ENCODE measurements at places on chromosomes 7 and 10.

DNA sequence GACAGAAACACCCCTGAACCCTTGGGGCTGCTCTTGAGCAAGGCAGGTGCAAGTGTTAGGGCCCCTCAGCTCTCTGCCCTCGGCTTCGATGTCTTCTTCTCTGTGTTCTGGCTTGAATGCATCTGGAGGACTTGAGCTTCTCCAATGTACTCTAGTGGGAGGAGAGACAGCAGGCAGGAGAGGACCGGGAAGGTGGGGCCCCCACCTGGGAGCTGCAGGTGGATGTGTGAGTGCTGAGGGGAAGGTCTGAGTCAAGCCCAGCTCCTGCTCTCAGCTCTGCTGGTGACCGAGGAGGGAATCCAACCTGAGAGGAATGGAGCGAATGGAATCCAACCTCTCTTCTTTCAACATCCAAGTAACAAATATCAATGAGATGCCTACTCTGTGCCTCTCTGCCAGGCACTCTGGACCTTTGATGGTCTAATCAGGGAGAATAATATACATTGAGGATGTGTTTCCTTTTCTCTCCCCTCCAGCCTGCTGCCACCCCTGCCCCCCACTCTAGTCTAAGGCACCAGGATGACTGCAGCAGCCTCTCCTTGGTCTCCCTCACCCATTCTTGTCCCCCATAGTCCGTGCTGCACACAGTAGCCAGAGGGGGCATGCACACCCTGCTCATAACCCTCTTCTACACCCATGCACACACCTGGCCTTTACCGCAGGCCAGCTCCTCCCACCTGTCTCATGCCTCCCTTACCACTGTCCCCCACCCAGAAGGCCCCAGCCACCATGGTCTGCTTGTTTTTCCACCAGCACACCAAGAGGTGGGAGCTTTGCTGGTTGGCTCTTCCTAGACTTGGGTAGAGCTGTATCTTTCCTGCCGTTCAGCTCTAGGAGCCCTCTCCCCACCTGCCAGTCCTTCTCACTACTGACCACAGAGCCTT is 13.6 kb downstream of the TBATA start:
- no peak for DNase-seq

- DNase-seq, result peak; percentile 56
Measured at GRCh38 chr10:35378541-35379210, 42.4 kb downstream of the CCNY start.

DNA sequence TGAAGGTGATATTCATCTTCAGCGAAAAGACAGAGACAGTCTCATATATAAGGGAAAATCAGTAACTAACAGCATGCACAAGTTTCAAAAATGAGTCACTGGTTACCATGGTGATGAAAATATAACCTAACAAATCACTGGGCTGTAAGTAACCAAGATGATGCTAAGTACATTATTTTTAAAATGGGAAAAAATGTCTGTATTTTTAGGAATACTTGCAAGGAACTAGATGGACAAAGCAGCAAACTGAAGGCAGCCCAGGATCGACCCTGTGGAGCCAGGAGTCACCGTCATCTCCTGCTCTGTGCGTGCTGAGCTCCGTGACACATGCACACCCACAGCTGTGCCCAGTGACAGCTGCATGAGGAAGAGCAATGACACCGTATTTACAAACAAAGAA is 137.3 kb downstream of the ELMO1 start:
- DNase-seq, result no peak

DNA sequence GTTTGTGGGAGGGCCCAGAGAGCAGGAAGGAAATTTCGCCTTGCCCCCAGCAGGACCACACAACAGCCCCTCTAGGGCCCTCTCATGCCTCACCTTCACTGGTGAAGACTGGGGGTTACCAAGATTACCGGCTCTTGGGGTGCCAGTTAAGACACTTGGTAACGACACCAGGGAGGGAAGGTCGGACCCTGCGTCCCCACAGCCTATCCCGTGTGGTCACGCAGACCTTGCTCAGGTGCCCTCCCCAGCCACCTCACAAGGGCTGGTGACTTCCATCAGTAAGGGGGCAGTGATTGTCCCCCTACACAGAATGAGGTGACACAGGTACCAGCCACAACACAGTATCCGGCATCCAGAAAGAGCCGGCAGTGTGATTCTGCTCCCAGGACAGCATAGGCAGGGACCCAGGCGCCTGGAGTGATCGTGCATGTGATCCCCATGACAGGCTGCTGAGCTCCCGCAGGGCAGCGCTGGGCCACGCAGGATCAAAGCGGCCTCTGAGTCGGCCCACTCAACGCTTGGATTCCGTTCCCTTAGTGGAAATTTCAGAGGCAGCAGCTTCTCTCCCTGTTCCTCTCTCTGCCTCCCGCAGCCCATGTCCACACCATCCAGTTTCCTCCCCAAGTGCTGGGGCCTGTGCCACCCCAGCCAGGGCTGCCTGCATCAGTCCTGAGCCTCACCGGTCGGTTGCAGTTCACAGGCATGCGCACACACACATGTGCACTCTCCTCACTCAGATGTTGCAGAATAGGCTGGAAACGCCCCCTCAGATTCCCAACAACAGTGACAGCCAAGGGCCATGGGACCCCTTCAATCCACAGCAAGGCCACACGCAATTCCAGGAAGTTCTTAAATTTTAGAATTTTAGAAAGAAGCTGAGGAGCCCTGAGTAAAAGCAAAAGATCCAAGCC is 35.8 kb downstream of the CAMK2B start:
- DNase-seq, result no peak

- no peak for DNase-seq
Measured at GRCh38 chr10:114877301-114877644, 55.7 kb downstream of the FHIP2A start.

- no peak for DNase-seq
Measured at GRCh38 chr7:50140688-50141087, 47.6 kb upstream of the ZPBP start.

DNA sequence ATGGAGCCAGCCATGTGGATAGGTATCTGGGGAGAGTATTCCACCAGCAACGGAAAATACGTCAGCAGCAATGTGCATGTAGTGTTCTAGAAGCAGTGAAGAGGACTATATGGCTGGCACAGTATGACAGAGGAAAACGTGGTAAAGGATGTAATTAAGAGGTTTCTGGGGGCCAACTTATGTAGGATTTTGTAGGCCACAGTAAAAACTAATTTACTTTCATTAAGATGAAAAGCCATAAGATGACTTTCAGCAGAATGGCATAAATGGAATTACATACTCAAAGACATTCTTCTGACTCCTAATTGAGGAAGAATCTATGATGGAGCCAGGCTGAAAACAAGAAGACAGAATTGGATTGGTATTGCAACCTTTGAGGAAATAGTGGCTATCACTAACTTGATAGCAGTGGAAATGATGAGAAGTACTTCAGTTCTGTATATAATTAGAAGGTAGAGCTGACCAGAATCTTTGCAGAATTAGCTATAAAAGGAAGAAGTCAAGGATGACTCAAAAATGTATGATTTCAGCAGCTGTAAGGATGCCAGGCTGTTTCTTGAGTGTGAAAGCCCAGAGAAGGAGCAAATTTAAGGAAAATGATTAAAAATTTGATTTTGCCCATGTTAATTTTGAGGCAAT is 156.7 kb downstream of the MBL2 start:
- no peak for DNase-seq

GRCh38 chr10:88466786-88467185 is 116.3 kb downstream of the RNLS start:
- no peak for DNase-seq

- DNase-seq, result peak; percentile 70
Measured at GRCh38 chr10:112383325-112383724, 9.4 kb downstream of the ACSL5 start.

DNA sequence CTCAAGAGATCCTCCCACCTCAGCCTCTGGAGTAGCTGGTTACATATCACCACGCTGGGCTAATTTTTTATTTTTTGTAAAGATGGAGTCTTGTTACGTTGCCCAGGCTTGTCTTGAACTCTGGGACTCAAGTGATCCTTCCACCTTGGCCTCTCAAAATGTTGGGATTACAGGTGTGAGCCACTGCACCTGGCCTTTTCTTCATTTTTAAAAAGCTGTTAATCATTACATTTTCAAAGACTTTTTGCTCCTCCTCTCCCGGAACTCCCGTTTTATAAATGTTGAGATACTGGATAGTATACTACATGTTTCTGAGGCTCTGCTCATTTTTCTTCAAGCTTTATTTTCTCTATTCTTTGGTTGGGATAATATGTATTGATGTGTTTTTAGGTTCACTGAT is 16.4 kb downstream of the AOAH start:
- DNase-seq, result no peak

DNA sequence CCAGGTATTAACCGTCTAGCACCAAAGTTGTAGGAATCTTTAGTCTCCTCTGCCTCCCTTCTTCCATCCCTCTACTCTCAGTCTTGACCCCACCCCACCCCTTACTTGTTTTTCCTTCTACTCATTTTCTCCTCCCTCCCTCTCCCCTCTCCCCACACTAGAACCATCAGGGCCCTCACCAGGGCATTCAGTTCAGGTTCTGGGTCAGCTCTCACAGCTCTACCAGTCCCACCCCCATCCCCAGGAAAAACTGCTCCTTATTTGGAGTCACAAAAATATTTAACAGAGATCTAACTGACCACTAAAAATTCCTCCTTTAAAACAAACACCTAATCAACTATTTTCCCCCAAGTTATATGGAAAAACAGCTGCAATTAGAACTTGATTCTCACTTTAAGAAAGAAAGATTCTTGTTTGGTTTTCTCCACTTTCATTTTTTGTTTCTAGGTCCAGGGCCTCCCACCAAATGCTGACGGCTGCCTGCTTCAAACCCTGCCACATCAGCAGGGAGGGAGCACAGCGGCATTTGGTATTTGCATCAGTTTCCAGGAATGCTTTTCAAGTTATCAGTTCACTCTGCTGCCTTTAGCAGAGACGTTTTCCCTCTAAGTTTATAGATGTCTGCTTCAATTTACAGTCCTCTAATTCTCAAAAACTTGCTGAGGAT is 2.8 kb upstream of the COL1A2 start:
- DNase-seq, result no peak

DNA sequence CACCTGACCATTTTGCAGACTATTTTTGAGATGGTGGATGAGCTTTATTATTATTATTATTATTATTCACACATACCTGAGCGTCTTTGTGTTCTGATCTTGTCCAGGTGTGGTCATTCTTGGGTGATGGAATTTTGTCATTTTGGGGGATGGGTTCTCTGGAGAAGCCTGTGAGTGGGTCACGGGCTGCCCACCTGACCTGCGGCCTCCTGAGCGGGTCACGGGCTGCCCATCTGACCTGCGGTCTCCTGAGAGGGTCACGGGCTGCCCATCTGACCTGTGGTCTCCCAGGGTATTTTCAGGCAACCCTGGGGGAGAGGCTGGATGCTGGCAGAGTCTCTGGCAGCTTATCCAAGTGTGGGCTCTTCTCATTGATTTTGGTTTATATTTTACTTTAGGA is 7.3 kb downstream of the SCART1 start:
- DNase-seq, result no peak

GRCh38 chr10:42476101-42476500 is 162.3 kb downstream of the ZNF33B start:
- no peak for DNase-seq

GRCh38 chr7:36736090-36736898 is 12.0 kb upstream of the AOAH start:
- DNase-seq, result no peak

GRCh38 chr10:43255634-43256431 is 11.0 kb downstream of the RASGEF1A start:
- DNase-seq, result peak; percentile 77

DNA sequence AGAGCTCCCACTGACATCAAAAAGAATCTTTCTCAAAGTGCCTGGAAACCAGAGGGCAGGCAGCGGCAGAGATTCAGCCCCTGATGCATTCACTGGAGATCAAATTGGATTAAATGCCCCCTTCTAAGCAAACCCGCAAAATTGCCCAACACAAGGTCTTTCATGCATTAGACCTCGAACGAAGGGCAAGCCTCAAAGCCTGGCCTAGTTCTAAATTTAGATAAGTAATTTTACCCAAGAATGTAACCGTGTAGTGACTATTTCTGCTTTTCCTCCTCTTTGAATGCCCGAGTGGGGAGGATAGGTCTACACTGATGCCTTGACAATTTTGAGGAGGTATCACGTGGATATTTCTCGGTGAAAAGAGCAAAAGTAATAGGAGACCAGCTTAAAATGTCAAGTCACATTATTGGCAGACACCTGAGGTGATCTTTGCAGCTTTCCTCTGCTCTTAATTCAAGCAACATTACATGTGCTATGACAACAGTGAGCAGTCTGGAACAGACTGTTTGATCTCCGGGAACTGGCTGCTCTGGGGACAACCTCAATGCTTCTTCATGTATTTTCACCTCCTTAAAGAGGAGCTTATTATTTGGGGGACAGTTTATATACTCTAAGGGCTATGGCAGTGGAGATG is 1263.5 kb upstream of the AUTS2 start:
- no peak for DNase-seq

- DNase-seq, result no peak
Measured at GRCh38 chr10:53022611-53023088, 250.1 kb upstream of the MBL2 start.

DNA sequence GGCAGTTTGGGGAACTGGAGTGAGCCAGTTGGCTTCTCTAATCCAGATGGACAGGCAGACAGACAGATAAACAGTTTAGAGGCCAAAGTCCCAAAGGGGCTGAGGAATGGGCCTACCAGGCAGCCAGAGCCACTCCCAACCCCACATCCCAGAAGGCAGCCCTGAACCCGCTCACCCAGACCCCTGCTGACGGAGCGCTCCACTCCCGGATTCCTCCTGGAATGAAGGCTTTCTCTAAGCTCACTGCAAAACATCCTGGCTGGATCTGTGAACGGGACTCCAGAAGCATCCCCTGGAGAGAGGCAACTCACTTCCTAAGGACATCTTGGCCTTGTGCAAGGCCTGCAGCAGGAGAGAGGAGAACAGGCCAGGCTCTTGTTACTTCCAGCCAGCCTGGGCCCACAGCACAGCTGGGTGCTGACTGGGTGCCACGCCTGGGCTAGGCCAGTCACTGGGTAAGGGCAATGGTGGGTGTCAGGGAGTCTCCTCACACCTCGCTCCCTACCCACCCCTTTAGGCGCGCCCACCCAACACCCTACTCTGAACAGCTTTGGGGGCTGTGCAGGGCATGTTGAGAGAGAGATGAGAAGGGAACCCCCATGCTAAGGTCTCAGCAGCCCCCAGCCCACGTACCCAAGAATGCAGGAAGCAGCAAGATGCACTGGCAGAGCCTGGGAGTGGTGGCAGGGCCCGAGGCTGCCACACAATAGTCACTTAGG is 168.6 kb upstream of the ZMIZ1 start:
- DNase-seq, result no peak

- no peak for DNase-seq
Measured at GRCh38 chr7:91187061-91187460, 77.2 kb upstream of the FZD1 start.

GRCh38 chr10:29408847-29409240 is 120.0 kb downstream of the LYZL1 start:
- DNase-seq, result no peak

- DNase-seq, result no peak
Measured at GRCh38 chr10:103629581-103629980, 136.1 kb downstream of the NEURL1 start.

- no peak for DNase-seq
Measured at GRCh38 chr7:18425838-18426445, 69.6 kb upstream of the HDAC9 start.

GRCh38 chr10:30974773-30975415 is 56.8 kb downstream of the ZNF438 start:
- DNase-seq, result no peak
